Nephron progenitor cell (in vitro differentiated cells): ENCODE measurements at places on chromosomes 16 and 17.

DNA sequence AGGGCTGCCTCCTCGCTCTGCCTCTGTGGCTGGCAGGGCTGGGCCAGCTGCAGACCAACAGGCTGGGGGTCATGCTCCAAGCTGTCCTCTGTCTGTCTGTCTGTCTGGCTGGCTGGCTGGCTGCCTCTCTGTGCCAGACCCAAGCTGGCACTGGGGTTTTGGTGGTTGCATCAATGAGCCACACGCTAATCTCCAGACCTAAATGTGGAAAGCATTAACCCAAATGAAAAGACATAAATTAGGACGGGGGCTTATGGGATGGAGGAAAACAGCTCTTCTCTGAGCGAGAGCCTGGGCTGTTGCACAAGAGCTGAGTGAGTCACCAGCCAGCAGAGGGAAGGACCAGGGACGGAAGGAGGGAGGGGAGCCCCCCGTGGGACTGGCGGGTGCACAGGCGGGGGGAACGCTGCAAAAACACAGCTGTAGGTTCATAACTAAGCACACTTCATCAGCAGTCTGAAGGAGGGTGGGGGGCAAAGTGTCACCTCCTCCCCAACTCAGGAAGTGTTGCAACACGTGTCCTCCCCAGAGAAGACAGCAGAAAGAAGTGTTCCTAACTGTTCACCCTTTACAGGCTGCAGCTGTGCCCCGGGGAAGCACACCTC is 83.4 kb downstream of the GAS7 start:
- no peak overlapping the region for H3K27ac ChIP-seq
- peaks cover 50% of the 10 kb centered on the region for H3K4me1 ChIP-seq
- no peak overlapping the region for H3K4me3 ChIP-seq
- DNase-seq = no peak
- H3K27me3 ChIP-seq = peaks cover 45% of the 10 kb centered on the region

- peaks cover 29% of the 10 kb centered on the region for H3K27me3 ChIP-seq
- H3K4me3 ChIP-seq = peak overlapping the region; percentile 0
- H3K36me3 ChIP-seq = peaks cover 2% of the 10 kb centered on the region
- H3K4me1 ChIP-seq = peaks cover 71% of the 10 kb centered on the region
- no peak for DNase-seq
Measured at GRCh38 chr17:43599835-43600234, 53.7 kb upstream of the ETV4 start.

GRCh38 chr17:49111934-49112333 is 20.6 kb upstream of the B4GALNT2 start:
- H3K27me3 ChIP-seq = peaks cover 13% of the 10 kb centered on the region
- DNase-seq = no peak
- no peaks in the 10 kb centered on the region for H3K36me3 ChIP-seq
- peaks cover 5% of the 10 kb centered on the region for H3K4me1 ChIP-seq
- H3K27ac ChIP-seq = no peak overlapping the region

GRCh38 chr17:6536566-6537065 is 19.7 kb downstream of the PITPNM3 start:
- peaks cover 7% of the 10 kb centered on the region for H3K4me1 ChIP-seq
- no peaks in the 10 kb centered on the region for H3K36me3 ChIP-seq
- peak overlapping the region; percentile 4 for H3K27ac ChIP-seq
- H3K4me3 ChIP-seq = no peak overlapping the region

DNA sequence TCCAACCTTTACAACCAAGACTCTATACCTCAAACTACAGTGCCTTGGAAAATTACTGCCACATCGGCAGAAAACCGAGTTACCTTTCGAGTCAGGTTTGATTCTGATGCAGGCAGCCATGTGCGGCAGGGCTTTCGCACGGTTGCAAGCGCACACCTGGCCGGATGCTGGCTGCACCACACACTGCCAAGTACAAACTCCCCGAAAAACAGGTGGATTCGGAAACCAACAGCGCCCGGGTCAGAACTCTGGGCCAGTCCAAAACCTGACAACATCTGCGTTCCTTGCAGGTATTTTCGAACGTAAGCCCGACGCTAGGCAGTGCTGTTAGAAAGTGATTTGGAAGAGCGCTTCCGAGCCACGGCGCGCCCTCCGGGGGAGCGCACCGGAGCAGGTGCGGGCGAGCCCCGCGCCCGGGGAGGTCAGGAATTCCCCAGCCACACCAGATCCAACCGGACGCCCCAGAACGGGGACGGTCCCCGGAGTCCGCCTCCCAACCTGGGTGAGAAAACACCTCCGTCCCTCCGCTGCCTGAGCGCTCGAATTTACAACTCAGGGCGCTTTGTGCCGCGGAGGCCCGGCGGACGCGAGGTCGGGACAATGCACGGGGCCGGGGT is 1.2 kb downstream of the USP7 start:
- H3K27ac ChIP-seq = peak overlapping the region; percentile 57
- peak; percentile 35 for DNase-seq
- H3K4me1 ChIP-seq = peaks cover 72% of the 10 kb centered on the region
- H3K27me3 ChIP-seq = peaks cover 17% of the 10 kb centered on the region

- H3K4me3 ChIP-seq = peak overlapping the region; percentile 79
- H3K36me3 ChIP-seq = peaks cover 11% of the 10 kb centered on the region
- H3K4me1 ChIP-seq = peaks cover 38% of the 10 kb centered on the region
- no peaks in the 10 kb centered on the region for H3K27me3 ChIP-seq
- peak; percentile 75 for DNase-seq
Measured at GRCh38 chr17:44095647-44096496, 25.3 kb downstream of the G6PC3 start.

GRCh38 chr16:68265078-68265920 is 973 bp downstream of the SLC7A6 start:
- H3K4me3 ChIP-seq = peak overlapping the region; percentile 91
- peak overlapping the region; percentile 53 for H3K27ac ChIP-seq
- H3K27me3 ChIP-seq = peaks cover 3% of the 10 kb centered on the region
- H3K36me3 ChIP-seq = no peaks in the 10 kb centered on the region
- H3K4me1 ChIP-seq = peaks cover 57% of the 10 kb centered on the region

GRCh38 chr16:51040637-51041036 is 110.4 kb downstream of the SALL1 start:
- H3K36me3 ChIP-seq = no peaks in the 10 kb centered on the region
- H3K27ac ChIP-seq = no peak overlapping the region
- peaks cover 4% of the 10 kb centered on the region for H3K27me3 ChIP-seq
- H3K4me1 ChIP-seq = peaks cover 26% of the 10 kb centered on the region
- no peak overlapping the region for H3K4me3 ChIP-seq

- H3K4me3 ChIP-seq = peak overlapping the region; percentile 83
- no peaks in the 10 kb centered on the region for H3K36me3 ChIP-seq
- no peaks in the 10 kb centered on the region for H3K27me3 ChIP-seq
- H3K27ac ChIP-seq = peak overlapping the region; percentile 99
- peaks cover 94% of the 10 kb centered on the region for H3K4me1 ChIP-seq
Measured at GRCh38 chr17:77436058-77436442, 295.3 kb downstream of the SEC14L1 start.

- peaks cover 6% of the 10 kb centered on the region for H3K4me1 ChIP-seq
- H3K4me3 ChIP-seq = no peak overlapping the region
- no peak overlapping the region for H3K27ac ChIP-seq
- no peak for DNase-seq
- no peaks in the 10 kb centered on the region for H3K36me3 ChIP-seq
Measured at GRCh38 chr16:8986818-8987191, 23.1 kb upstream of the USP7 start.

DNA sequence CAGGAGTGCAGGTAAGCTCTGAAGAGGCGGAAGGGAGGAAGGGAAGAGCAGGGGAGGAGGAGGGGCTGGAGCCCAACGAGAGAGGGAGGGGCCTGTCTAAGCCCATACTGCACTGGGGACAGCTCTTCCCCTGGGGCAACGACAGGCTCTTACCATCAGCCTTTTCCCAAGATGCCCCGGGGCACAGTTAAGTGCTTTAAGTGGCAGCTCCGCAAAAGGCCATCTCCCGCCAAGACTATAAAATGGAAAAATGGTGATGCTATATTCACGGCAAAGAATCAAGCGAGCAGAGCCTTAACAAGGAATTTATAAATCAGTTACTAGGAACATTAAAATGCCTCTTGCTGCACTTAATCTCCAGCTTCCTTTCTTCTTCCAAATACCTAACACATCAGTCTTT is 110.2 kb upstream of the NLRP1 start:
- DNase-seq = no peak
- H3K4me3 ChIP-seq = no peak overlapping the region
- peaks cover 12% of the 10 kb centered on the region for H3K27me3 ChIP-seq
- no peaks in the 10 kb centered on the region for H3K36me3 ChIP-seq

DNA sequence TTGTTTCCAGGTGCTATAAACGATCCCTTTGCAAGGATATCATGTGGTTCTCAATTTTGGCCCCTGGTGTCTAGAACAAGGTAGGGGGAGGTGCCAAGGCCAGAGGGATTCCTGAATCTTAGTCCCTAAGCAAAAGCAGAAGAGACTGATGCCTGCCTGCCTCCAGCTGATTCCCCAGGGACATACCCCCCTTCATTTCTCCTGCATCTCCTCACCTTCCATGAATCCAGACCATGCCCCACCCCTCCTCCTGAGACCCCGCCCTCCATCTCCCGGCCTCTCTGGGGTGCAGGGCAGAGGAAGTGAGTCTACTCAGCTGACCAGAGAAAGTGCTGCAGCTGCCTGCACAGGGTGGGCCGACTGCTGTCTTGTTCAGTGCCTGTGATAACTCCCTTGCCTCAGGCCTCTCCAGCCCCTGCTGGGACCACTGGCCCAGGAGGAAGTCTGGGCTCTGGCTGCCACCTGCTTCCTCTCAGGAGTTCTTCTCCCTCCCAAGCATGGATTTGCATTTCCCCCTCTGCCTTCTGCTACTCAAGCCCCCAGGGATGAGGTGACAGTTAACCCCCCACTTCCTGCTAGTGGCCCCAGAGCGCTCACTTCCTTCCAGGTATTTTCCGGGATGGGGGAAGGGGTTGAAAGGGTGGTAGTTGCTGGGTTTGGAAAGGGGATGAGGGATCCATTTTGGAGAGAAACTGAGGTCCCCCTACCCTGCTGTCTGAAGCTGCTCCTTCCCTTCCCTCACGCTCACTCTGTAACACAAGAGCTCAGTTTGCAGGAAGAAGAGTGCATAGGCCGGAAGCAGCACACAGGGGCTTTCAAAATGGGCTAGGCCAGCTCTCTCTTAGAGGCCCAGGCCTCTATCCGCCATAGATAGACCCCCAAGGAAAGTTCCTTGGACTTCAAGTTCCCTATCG is 10.5 kb upstream of the TSPOAP1 start:
- peak overlapping the region; percentile 40 for H3K4me3 ChIP-seq
- H3K36me3 ChIP-seq = peaks cover 5% of the 10 kb centered on the region
- peak; percentile 56 for DNase-seq
- peaks cover 44% of the 10 kb centered on the region for H3K4me1 ChIP-seq

DNA sequence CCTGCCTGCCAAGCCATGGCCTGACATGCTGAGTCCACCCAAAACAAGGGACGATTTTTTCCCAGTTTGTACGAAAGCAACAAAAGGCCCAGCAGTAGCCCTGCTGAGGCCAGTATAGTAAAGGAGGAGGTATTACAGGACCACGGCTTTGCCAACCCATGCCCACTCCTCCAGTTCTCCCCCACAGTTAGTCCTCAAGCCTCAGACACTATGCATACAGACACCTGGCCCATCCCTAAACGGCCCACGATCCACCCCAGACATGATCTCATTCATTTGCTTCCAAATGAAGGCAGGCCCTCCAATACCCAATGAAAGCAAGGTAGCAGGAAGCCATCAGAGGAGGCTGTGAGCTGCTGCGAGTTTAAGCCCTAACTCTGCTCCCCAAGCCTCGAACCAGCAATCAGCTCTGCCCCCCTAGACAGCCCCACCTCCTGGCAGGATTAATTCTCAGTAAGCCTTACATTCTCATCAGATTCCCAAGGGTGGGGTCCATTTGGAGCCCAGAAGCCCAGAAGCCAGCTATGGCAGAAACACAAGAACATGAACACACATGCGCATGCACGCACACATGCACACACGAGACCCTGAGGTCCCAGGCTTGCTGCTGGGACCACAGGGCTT is 4.9 kb downstream of the HDAC5 start:
- no peak for DNase-seq
- H3K36me3 ChIP-seq = peaks cover 9% of the 10 kb centered on the region

- DNase-seq = no peak
- H3K36me3 ChIP-seq = no peaks in the 10 kb centered on the region
- H3K4me3 ChIP-seq = no peak overlapping the region
- no peak overlapping the region for H3K27ac ChIP-seq
- peaks cover 43% of the 10 kb centered on the region for H3K4me1 ChIP-seq
Measured at GRCh38 chr16:84635702-84636101, 12.6 kb upstream of the KLHL36 start.

DNA sequence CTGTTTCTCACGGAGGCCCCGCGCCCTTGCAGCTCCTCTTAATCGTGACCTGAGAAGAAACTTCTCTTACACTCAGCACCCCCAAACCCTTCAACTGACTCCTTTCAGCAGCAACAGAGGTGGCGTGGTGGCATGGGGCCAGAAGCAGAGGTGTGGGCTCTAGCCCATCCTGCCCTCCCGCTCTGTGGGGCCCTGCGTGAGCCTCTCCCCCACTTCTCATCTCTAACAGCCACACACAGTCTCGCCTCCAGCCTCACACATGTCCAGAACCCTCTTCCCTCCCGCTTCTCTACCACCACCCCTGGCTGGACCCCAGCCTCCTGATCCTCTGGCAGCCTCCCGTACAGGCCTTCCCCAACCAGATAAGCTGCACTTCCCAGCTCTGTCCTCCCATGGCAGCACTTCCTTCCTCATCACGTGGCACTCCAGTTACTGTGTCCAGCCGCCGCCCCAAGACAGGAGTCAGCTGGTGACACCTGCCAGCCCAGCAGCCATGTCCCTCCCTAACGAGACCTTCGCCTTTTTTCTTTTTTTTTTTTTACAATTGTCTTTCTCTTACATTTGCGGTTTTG is 30.5 kb downstream of the NSMCE1 start:
- DNase-seq = no peak
- peaks cover 8% of the 10 kb centered on the region for H3K27me3 ChIP-seq
- peaks cover 58% of the 10 kb centered on the region for H3K4me1 ChIP-seq
- H3K4me3 ChIP-seq = peak overlapping the region; percentile 23
- peak overlapping the region; percentile 83 for H3K27ac ChIP-seq
- no peaks in the 10 kb centered on the region for H3K36me3 ChIP-seq

DNA sequence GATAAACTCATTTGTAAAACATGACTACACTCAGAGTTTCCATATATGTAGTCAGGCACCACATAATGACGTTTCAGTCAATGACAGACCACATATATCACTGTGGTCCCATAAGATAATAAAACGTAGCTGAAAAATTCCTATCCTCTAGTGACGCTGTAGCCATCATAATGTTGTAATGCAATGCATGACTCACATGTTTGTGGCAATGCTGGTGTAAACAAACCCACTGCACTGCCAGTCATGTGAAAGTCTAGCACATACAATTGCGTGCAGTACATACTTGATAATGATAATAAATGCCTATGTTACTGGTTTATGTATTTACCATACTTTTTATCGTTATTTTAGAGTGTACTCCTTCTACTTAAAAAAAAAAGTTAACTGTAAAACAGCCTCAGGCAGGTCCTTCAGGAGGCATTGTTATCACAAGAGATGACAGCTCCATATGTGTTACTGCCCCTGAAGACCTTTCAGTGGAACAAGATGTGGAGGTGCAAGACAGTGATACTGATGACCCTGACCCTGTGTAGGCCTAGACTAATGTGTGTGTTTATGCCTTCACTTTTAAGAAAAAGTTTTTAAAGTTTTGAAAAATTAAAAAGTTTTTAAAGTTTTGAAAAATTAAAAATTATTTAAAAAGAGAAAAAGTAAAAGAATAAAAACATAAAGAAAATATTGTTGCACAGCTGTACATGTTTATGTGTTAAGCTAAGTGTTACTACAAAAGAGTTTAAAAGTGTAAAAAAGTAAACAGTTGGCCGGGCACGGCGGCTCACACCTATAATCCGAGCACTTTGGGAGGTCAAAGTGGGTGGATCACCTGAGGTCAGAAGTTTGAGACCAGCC is 9.0 kb downstream of the STAT5B start:
- no peak overlapping the region for H3K27ac ChIP-seq
- peaks cover 8% of the 10 kb centered on the region for H3K36me3 ChIP-seq
- peaks cover 7% of the 10 kb centered on the region for H3K27me3 ChIP-seq
- peaks cover 17% of the 10 kb centered on the region for H3K4me1 ChIP-seq
